WTC11 (cell line): ENCODE measurements at places on chromosomes 1 and 21.

- DNase-seq = no peak
Measured at GRCh38 chr1:93437976-93438605, 9.8 kb upstream of the FNBP1L start.

DNA sequence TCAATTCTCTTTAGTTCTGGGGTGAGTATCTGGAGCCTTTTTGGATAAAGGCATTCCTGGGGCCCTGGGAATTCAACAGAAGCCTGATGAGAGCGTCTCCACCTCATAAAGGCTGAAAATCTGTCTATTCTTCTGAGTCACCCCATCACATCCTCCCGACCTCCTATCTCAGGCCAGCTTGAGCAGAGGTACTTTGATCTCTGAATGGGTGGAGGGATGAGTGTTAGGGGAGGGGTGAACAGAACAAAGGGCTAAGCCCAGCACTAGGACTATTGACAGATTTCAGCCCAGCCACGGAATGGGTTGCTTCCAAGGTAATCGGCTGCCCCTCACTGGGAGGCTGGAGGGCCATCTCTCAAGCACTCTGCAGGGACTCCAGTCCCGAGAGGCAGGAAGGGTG lies 2.5 kb upstream of the MYBPH start:
- no peak for DNase-seq

DNA sequence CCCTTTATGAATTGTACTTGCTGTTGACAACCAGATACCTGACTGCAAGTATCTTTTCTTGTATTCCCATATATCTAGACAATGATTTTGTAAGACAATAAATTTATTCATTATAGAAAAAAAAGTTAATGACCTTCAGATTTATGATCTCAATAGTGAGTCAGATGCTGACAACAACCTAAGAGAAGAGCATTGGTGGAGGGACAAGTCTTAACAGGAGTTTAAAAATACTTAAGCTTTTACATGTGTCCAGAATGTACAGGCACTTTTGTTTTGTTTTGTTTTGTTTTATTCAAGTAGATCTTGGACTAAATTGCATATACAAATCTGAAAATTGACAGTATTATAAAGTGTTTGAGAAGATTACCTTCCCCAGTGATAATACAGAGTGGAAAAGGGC lies 1544.6 kb upstream of the B3GALT2 start:
- no peak for DNase-seq

GRCh38 chr1:192966073-192966472 lies 93.1 kb downstream of the UCHL5 start:
- DNase-seq = no peak

- no peak for DNase-seq
Measured at GRCh38 chr1:56491441-56491840, 87.9 kb downstream of the PLPP3 start.
